ENCODE measurements at places on chromosomes 5 and 9.

GRCh38 chr5:73446631-73447529 is 1.7 kb downstream of the FOXD1 start:
- no peak for DNase-seq

DNA sequence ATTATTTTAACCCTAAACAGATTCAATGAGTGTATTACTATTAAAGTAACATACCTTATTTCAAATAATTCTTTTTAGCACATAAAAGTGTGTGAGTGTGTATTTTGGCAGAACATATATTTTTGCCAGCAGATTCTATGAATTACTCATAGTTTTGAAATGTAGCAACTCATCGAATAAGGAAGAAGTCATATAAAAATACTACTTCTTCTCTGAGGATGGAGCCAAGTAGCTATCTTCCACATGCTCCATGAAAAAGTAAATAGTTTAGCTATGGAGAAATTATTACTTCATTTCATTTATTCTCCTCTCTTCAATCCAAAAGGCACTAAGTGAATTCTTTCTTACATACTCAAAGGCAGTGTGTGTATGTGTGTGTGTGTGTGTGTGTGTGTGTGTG is 1090.4 kb upstream of the CDH6 start:
- DNase-seq = no peak

DNA sequence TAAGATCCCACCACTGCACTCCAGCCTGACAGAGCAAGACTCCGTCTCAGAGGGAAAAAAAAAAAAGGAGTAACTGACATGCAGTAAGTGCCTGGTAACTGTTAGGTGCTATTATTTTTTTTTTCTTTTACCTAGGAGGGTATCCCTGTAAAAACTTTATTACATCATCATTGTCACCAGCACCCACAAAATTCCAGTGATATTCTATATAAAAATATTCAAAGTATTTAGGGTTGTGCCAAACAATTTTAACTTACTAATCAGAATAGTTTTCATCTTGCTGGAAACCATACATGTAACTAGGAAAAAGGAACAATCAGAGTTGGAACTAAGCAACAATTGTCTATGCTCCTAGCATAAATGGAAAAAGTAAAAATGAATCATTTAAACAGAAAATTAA is 112.4 kb downstream of the SSBP2 start:
- DNase-seq = no peak

GRCh38 chr5:16606628-16607027 is 10.2 kb downstream of the RETREG1 start:
- DNase-seq = no peak

DNA sequence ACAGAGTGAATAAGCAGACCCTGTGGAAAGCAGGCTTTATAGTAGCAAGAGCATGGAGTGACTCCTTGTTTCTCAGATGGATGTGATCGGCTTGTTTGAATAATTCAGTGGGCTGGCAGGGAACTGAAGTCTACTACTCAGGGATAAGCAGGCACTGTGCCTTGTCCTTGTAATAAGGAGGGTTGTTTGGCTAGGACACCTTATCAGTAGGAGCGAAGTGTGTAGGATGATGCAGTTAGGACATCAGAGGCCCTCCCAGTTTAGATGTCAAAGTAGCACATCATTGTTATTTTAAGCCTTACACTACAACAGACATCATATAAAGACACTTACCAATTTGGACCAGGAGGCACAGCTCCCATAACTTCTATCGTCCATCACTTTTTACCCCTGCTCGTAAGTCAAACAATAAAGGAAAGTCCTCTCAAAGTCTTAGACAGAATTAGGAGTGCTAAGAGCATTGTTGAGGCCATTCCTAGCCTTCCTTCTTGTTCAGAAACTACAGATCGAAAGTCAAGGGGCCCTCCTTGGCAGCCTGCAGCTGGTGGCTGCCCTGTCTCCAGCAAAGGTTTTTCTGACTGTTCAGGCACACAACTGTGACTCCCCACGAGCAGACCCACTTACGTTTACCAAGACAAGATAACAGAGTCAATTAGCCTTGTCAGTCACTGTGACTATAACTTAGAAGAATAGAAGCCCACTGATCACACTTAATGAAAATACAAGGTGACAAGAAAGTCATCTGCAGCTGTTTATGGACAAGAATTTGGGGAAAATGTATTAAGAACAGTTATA is 218.6 kb downstream of the SNX18 start:
- no peak for DNase-seq

- no peak for DNase-seq
Observed at GRCh38 chr5:116395226-116395625, 179.4 kb downstream of the SEMA6A start.

DNA sequence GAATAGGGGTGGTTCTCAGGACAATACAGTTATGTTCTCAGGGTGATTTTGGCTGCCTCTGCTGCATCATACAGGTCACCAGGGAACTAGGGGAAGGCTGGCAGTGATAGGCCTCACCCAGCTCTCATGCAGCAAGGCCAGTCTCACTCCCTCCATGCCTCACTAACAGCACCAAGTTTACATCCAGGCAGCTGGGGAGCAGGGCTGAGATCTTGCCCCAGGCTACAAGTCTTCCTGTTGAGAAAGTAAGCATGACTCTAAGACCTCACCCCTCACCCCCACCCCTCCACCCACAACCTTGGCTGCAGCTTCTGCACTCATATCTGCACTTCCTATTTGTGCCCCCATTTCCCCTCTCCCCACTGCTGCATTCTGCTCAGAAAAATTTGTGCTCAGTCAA is 481.2 kb downstream of the ACTL7B start:
- DNase-seq = no peak

DNA sequence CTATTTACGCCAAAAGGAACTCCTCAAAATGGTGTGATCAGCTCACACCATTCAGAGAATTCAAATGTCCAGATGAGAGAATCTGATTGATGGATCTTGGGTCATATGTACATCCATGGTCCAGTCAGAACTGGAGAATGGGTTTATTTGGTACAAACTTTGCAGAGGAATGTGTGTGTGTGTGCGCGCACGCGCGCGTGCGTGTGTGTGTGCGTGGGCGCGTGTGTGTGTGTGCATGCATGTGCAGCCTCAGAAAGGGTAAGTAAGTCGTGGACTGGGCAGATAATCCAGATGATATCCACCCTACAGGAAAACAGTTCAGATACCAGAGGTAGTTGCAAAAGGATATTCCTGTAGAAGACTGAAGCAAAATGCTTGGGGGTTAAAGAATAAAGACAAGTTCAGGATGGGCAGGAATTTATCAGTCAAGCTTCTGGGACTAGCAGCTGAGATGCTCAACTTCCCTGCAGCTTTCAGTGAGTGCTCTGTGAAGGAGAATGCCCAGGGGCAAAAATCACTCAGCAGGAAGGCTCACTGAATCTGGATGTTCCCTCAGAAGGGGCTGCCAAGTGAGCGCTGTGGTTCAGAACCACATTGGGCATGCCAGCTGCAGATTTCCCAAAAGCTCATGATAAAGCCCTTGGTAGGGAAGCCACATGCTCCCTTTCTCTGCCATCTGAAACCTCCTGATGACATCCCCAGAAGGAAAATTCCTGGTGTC is 440.5 kb upstream of the SGCD start:
- DNase-seq = no peak

DNA sequence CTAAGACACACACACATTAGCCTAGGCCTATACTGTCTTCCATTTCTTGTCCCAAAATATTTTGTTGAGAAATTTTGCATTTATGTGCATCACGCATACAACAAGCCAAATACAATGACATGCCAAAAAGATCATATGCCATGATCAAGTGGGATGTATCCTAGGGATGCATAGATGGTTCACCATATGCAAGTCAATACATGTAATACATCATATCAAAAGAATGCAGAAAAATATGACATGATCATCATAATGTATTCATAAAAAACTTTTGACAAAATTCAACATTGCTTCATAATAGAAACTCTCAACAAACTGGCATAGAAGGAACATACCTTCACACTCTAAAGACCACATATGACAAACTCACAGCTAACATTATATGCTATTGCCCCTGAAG is 5.8 kb upstream of the FAM81B start:
- no peak for DNase-seq

GRCh38 chr9:123645762-123646161 is 284.2 kb downstream of the DENND1A start:
- no peak for DNase-seq

DNA sequence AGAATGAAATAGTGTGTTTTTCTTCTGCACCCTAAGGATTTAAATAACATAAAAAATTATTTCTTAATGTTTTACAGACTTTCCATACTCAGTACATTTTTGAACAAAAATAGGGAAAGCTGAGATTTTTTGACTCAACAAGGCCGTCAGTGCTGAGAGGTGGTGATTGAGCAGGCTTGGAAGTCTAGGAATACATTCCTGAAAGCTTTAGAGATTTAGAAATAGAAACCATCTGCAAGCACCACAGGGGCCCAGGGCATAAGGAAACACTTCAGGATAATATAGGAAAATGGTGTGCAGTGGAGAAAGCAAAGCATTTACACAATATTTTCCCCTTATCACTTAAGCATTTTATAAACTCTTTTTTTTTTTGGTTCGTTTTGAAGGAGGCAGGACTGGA is 5.2 kb downstream of the BASP1 start:
- no peak for DNase-seq

- DNase-seq = peak; percentile 4
Observed at GRCh38 chr5:112329419-112330090, 89.5 kb downstream of the EPB41L4A start.

- DNase-seq = no peak
Observed at GRCh38 chr5:31641575-31641974, 2.6 kb downstream of the PDZD2 start.

DNA sequence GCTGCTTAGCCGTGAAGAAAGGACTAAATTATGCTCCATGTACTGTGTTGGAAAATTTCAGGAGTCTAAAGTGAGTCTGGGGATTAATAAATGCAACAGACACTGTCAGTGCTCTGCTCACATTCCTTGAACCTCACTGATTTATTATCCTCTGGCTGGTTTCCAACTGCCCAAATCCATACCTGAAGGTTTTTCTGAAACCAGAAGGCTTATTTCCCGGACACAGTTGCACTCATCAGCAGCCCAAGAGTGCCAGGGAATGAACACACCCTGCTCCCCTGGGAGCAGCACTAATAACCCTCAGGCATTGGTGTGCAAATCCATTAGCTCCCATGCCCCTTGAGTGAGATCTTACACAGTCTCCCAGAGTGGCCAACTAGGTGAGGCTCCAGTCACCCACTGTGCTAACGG is 38.7 kb downstream of the F2R start:
- DNase-seq = no peak

DNA sequence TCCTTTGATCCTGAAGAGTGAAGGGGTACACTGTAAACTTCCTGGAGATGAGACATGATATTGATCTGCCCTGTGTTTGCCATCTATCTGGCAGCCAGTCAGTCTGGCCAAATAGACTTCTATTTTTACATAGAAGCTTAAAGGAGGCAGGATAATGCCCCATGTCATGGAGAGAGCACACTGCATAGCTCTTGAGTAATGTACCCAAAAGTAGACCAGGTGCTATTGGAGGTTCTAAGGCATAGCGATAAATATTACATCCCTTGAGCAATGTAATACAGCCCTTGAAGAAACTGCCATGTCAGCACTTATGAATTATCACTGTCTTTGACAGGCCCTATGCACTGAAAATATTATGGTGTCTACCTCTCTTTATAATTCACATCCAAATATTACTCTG is 131.8 kb downstream of the GHR start:
- no peak for DNase-seq

DNA sequence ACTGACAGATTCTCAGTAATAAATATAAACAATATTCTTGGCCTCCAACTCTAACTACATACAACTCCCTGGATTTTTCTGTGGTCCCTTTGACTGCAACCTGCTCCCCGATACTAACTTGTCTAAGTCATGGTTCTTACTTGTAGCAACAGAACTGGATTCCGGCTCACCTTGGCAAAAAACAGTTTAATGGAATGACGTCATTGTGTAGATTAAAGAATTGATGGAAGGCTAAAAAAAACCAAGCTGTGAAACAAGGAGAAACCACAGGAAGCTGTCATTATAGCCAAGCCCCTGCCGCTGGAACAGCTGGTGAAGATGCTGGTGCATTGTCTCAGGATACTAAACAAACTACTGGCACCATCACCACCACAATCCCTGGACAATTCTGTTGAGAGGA is 11.4 kb upstream of the ADAMTS19 start:
- no peak for DNase-seq

All from stimulated activated naive B cell treated with anti-CD40 and anti-IgM and Interleukin-4, amounts not matched to agents 10 μg/mL and 1 μg/mL and 100 μg/mL, for 72 hours (primary cell).